Lower lobe of right lung (tissue), 2 donors: ENCODE measurements at places on chromosomes 3 and 15. TPM values are rescaled to one million over a fixed set of nuclear protein-coding genes. Genes with fewer than 3 reads are reported as not detected.

DNA sequence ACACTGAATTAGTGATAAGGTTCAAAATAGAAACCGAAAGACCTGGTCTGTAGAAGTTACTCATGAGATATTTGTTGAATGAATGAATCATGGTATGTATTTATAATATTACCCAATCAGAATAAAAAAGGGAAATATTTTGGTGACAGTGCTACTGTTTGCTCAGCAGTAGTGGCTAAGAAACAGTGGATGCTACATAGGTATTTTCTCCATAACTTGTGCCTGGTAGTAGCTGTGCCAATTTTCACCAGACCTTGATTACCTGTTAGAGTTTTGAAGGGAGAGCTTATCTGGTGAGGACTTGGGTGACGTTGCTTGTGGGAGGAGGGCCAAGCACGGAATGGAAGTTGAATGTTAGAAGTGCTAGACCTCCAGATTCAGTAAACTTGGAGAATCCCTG lies 14.3 kb downstream of the LIMD1 start:
- H3K4me3 ChIP-seq = no peak overlapping the region
- H3K27ac ChIP-seq = no peak overlapping the region
- no peaks in the 10 kb centered on the region for H3K27me3 ChIP-seq
- H3K4me1 ChIP-seq = peaks cover 79% of the 10 kb centered on the region
- peaks cover 37% of the 10 kb centered on the region for H3K36me3 ChIP-seq

DNA sequence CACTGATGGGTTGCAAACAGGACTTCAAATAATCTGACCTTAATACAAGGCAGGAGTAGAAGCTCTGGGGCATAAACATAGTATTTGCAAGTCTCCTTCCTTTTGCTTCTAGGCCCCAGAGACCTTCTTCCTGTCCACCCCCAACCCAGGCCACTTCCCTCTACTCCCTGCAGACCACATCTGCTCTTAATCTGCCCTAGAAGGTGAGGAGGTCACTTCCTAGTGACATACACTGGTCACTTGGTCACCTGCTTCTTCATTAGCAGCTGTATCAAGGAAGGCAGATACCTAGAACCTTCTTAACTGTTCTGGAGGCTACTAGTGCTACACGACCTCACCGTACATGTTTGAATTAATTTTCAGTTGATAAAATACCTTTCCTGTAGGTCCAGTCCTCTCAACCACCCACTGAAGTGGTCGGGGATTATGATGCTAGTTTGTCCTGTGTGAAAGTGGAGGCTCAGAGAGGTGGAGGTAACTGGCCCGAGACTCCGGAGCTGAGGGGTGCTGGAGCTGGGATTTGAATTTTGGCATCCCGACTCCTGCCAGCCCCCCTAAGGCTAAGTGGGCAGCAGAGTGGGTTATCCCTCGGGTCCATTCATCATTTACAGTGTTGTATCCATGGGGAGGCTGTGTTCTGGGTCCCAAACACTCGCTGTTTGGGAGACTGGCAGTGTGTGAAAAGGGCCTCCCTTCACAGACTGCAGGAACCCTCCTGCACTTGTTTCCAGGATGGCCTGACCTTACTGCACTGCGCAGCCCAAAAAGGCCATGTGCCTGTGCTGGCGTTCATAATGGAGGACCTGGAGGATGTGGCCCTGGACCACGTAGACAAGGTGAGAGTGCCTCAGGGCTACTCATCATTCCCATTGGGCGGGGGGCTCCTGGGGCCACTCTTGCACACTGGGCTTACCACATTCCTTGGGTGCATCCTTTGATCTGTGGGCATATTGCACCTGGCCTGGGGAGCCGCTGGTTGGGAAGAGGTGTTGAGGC lies 13.9 kb downstream of the ANKDD1A start:
- no peak for DNase-seq
- H3K27me3 ChIP-seq = no peaks in the 10 kb centered on the region
- no peaks in the 10 kb centered on the region for H3K36me3 ChIP-seq
- no peak overlapping the region for H3K4me3 ChIP-seq
- no peak overlapping the region for H3K27ac ChIP-seq

DNA sequence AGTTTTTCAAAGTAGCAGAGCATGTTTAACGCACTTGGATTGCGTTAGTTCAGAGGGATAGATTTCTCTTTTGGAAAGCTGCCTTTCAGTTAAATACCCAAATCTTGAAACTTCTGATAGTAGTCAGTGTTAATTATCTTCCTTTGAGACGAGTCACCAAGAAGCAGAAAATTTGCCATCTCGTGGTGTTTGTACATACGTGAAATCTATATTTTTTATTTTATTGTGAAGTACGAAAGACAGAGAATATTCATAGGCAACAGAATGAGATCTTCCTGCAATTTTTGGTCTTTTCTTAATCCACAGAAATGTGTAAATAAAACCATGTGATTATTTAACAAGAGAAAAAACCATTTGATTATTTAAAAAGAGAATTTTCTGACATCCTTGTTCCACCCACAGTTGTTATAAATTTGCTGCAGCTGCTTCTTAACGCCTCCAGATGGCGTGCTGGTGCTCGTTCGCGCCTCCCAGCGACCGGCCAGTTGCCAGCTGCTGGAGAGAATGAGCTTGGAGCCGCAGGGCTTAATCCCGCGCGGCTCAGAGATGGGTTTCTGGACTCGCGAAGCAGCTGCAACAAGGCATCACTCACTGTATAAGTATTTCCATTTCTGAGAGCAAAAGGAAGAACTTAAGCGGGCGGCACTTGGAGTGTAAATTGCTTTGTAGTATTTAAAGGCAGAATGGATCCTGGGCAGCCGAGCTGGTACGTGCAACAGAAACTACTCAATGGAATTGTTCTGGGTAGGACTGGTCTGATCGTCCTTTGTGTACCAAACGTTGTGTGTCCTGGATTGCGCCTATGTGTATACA lies 10.5 kb upstream of the SLITRK3 start:
- H3K27me3 ChIP-seq = no peaks in the 10 kb centered on the region
- H3K27ac ChIP-seq = no peak overlapping the region
- peak; percentile 79 for DNase-seq
- H3K36me3 ChIP-seq = no peaks in the 10 kb centered on the region

DNA sequence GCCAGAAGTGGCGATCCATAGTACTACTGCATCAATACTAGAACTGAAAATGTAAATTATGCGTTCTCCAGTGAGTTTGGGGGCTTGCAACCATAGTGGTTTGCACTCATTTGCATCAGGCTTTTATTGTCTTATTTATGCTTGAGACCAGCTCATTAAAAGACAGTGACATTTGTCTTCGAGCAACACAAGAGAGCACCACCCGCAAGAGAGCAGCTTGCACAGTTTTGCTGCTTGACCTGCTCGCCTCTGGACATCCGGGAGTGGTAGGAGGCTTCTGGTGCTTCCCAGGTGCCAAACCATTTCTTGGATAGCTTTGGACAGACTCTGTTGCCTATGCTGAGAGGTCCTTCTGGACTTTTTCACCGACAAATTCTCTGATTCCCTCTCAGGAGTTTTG lies 294.6 kb downstream of the MEX3B start:
- H3K36me3 ChIP-seq = no peaks in the 10 kb centered on the region
- DNase-seq = no peak
- peaks cover 11% of the 10 kb centered on the region for H3K4me1 ChIP-seq
- H3K4me3 ChIP-seq = no peak overlapping the region
- no peak overlapping the region for H3K27ac ChIP-seq
- H3K27me3 ChIP-seq = peaks cover 16% of the 10 kb centered on the region

GRCh38 chr3:75395580-75396315 lies 268.4 kb upstream of the FRG2C start:
- peak overlapping the region; percentile 31 for H3K4me3 ChIP-seq
- no peaks in the 10 kb centered on the region for H3K36me3 ChIP-seq
- peaks cover 4% of the 10 kb centered on the region for H3K4me1 ChIP-seq
- H3K27me3 ChIP-seq = no peaks in the 10 kb centered on the region
- H3K27ac ChIP-seq = no peak overlapping the region

DNA sequence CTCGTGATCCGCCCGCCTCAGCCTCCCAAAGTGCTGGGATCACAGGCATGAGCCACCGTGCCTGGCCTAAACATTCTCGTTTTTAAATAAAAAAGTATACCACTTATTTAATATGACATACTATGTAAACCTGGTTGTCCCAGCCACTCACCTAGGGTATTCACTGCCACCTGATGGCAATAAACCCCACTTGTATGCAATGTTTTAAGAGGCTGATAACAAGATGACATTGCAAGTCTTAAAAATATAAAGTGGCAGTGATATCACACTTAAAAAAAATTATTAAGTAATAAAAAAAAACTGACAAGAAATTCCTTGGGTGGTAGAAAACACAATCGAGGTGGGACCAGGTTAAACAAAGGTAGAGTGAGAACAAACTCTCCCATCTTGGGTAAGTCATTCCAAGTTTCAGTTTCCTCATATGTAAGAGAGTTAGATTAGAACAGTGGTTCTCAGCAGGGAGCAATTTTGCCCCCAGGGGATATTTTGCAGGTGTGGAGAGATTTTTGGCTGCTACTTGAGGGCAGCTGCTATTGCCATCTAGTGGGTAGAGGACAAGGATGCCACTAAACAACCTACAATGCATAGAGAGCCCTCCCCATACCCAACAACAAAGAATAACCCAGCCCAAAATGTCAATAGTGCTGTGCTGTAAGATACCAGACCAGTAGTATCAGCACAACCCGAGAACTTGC lies 14.5 kb downstream of the ARF4 start:
- peaks cover 45% of the 10 kb centered on the region for H3K4me1 ChIP-seq
- H3K4me3 ChIP-seq = no peak overlapping the region
- no peak overlapping the region for H3K27ac ChIP-seq
- H3K36me3 ChIP-seq = peaks cover 64% of the 10 kb centered on the region
- no peaks in the 10 kb centered on the region for H3K27me3 ChIP-seq

GRCh38 chr3:152279479-152279878 lies 10.8 kb downstream of the MBNL1 start:
- DNase-seq = no peak
- no peaks in the 10 kb centered on the region for H3K36me3 ChIP-seq
- no peak overlapping the region for H3K4me3 ChIP-seq
- H3K27ac ChIP-seq = no peak overlapping the region
- H3K4me1 ChIP-seq = peaks cover 97% of the 10 kb centered on the region

GRCh38 chr3:50354850-50355249 lies 4.2 kb downstream of the CYB561D2 start:
- H3K4me1 ChIP-seq = peaks cover 61% of the 10 kb centered on the region
- H3K36me3 ChIP-seq = peaks cover 52% of the 10 kb centered on the region
- no peak overlapping the region for H3K4me3 ChIP-seq

DNA sequence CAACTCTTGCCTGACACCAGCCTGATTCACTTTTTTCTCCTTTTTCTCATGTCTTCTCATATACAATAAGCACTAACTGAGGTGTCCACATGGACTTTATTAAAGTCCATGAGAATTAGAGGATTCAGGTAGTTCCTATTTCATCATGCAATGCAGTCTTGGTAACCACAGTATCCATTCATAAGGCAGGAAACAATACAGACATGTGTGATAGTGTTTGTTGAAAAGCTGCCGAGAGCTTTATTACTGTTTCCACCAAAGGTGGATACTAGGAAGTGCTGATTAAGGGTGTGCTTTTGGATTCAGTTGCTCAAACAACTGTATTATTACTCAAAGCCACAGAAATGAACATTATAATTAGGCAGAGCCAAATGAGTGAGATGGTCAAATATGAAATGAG lies 5.3 kb downstream of the CASR start:
- no peak for DNase-seq
- peaks cover 16% of the 10 kb centered on the region for H3K27me3 ChIP-seq
- no peak overlapping the region for H3K4me3 ChIP-seq
- H3K27ac ChIP-seq = no peak overlapping the region
- H3K36me3 ChIP-seq = no peaks in the 10 kb centered on the region

GRCh38 chr3:184307915-184308314 lies 6.5 kb upstream of the EIF4G1 start:
- H3K4me1 ChIP-seq = no peaks in the 10 kb centered on the region
- no peak for DNase-seq
- H3K36me3 ChIP-seq = peaks cover 69% of the 10 kb centered on the region
- H3K4me3 ChIP-seq = no peak overlapping the region
- no peaks in the 10 kb centered on the region for H3K27me3 ChIP-seq

- H3K36me3 ChIP-seq = no peaks in the 10 kb centered on the region
- H3K27ac ChIP-seq = no peak overlapping the region
- no peak overlapping the region for H3K4me3 ChIP-seq
- no peaks in the 10 kb centered on the region for H3K27me3 ChIP-seq
- DNase-seq = no peak
Observed at GRCh38 chr3:42755681-42756578, 17.1 kb downstream of the CCDC13 start.

GRCh38 chr15:80709542-80709941 lies 14.4 kb downstream of the ABHD17C start:
- no peak overlapping the region for H3K4me3 ChIP-seq
- H3K36me3 ChIP-seq = no peaks in the 10 kb centered on the region
- peak; percentile 81 for DNase-seq

DNA sequence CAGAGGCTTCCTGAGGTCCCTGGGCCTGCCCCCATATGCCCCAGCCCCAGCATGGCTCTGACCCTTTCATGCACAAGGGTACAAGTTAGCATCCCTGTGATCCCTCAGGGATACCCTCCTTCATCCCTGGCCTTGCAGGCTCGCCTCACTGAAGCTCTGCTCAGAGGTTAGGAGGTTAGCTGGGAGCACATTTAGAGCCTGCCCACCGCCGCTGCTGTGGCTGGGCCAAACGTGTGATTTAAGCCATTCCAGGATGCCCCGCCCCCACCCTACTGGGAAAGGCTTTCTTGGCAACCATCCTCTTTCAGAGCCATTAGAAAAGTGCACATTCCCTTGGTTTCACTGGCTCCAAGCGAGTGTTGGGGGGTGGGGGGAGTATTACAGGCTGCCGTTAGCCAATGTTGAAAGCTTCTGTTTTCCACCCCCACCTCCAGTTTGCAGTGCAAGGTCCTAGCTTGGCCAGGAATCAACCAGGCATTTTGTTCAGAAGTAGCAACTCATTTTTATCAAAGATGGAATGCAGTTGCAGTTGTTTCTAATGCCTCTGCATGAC lies 6.3 kb upstream of the HES1 start:
- no peak for DNase-seq
- no peak overlapping the region for H3K27ac ChIP-seq
- H3K4me1 ChIP-seq = peaks cover 32% of the 10 kb centered on the region

- no peaks in the 10 kb centered on the region for H3K27me3 ChIP-seq
- DNase-seq = no peak
Observed at GRCh38 chr3:100264242-100264641, 3.5 kb downstream of the TBC1D23 start.

DNA sequence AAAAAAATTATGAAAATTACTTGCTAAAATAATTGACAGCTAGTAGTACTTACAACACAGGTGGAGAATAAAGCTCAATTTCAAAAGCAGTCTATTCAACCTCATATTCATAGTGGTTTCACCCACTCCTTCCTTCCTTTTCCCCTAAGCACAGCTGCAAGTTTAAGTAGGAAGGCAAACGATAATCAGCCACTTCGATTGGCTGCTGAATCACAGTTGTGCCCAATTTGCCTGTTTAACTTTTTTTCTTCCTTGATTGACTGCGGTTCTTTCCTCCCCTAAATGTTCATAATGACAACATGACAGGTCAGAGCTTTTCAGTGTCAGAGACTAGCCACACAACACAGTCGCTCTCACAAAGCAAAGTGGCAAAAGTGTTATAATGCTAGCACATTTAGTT lies 468.0 kb upstream of the GBE1 start:
- no peaks in the 10 kb centered on the region for H3K27me3 ChIP-seq
- no peak overlapping the region for H3K4me3 ChIP-seq

LMCD1 gene
- 93.6 TPM for total RNA-seq

SERPINI2 gene
- total RNA-seq = 2.3 TPM

NTRK3 gene
- total RNA-seq = 3.5 TPM

CCDC33 gene
- total RNA-seq = 5.9 TPM

CBLB gene
- total RNA-seq = 29.7 TPM

GABRR3 gene
- not detected for total RNA-seq

LYZL4 gene
- total RNA-seq = not detected

CRTC3 gene
- total RNA-seq = 40.6 TPM

DNAJA4 gene
- 34.4 TPM for total RNA-seq
